ENCODE measurements at places on chromosomes 1 and 21.
A peak's percentile ranks its signal among the peaks of the same experiment; 100 is the strongest.

GRCh38 chr1:100506217-100506616 is 31.7 kb upstream of the GPR88 start:
- no peak for DNase-seq

- DNase-seq, result no peak
Measured at GRCh38 chr1:111628153-111628552, 8.6 kb downstream of the RAP1A start.

- DNase-seq, result no peak
Measured at GRCh38 chr1:205561501-205562203, 57.2 kb downstream of the CDK18 start.

DNA sequence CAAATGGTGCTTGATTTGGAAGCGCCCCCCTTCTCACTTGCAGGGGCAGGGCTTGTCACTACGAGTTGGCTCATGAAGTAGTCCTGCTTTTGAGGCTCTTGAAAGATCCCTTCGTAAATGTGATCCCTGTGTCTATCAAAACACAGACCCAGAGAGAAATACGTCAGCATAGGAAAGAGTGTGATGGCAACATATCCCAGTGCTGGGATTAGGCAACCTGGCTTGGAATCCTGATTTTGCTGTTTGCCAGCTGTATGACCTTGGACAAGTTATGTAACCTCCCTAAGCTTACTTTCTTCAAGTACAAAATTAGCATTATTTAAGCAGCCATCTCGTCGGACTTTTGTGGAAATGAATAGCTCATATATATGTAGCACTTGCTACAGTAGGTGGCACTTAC is 228.4 kb downstream of the ATG4C start:
- DNase-seq, result no peak

- DNase-seq, result no peak
Measured at GRCh38 chr1:92495392-92496063, 8.8 kb upstream of the GFI1 start.

DNA sequence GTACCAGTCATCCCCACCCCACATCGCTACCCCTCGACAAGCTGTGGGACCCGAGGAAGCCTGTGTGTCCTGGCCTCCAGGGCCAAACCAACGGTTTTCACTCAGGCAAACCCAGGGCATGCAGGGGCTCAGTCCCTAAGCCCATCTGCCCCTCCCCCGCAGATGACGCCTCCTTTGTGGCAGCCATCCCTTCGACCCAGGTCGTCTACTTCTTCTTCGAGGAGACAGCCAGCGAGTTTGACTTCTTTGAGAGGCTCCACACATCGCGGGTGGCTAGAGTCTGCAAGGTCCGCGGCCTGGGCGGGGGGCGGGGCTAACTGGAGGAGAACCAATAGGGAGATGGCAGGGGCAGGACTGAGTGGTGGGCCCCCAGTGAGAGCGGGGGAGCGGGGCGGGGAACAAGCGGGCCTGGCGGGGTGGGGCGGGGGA is 7.4 kb downstream of the SEMA4A start:
- peak; percentile 80 for DNase-seq

DNA sequence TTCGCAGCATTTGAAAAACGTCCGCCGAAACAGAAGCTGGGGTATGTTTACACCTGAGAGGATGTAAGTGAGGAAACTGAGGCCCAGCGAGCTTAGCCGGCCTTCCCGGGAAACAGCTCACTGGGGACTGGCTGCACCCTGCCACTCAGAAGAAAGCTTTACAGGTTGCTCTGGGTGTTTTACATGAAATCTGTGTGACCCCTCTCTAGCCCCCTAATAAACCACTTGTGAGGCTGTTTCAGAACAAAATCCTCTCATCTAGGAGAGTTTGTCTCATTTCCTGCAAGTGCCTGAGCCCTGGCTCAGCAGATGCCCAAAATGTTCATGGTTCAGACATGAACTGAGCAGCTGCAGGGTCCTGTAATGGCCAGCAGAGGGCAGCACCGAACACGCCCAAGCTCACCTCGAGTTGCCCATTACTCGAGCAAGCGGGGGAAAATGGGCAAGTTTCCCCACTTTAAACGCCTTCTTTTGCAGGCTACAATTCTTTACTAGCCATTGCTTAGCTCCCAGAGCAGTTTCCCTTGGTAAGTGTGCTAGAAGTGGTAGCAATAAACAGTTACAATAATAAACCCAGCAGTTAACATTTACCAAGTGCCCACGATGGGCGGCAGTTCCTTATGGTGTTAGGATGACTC is 76.4 kb downstream of the FHAD1 start:
- DNase-seq, result peak; percentile 80

- DNase-seq, result no peak
Measured at GRCh38 chr1:215290018-215290417, 207.5 kb downstream of the KCNK2 start.

DNA sequence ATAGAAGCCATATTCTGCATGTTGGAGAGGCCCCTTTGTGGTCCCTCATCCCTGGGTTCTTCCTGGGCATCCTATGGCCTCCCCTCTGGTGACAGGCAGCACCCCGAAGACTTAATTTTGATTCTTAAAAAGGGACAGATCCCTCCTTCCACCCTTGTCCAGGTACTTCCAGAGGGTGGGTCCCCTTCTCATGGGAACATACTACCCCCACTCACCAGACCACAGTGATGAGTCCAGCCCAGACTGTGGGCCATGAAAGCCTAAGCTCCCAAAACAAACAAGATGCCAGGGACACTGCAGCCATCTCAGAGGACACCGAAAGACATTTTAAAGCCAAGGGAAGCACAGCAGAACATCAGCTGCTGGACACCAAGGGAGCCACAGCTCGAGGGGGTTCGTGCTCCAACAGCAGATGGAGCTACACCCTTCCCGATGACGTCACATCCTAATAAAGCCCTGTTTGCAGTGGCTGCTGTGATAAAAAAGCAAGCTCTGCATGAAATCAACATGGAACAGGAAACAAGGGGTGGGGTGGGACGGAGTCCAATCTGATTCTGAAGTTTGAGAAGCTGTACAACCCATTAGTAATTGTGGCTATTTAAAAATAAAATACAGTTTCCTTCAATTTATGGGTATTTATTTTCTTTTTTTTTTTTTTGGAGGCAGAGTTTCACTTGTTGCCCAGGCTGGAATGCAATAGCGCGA is 32.4 kb downstream of the GNB1 start:
- DNase-seq, result no peak

GRCh38 chr21:15252431-15252830 is 187.6 kb upstream of the NRIP1 start:
- DNase-seq, result no peak

DNA sequence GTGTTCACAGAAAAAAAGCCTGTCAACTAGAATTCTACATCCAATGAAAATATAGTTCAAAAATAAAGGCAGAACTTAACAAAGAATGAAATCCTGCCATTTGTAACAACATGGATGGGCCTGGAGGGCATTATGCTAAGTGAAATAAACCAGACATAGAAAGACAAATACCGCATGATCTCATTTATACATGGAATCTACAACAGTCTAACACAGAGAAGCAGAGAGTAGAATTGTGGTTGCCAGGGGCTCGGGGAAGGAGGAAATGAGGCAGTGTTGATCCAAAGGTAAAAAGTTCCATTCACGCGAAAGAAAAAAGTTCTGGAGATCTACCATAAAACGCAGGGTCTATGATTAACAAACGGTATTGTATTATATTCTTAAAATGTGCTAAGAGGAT is 282.6 kb downstream of the MRPL39 start:
- DNase-seq, result no peak

- peak; percentile 26 for DNase-seq
Measured at GRCh38 chr1:235650341-235651169, 971 bp upstream of the GNG4 start.

DNA sequence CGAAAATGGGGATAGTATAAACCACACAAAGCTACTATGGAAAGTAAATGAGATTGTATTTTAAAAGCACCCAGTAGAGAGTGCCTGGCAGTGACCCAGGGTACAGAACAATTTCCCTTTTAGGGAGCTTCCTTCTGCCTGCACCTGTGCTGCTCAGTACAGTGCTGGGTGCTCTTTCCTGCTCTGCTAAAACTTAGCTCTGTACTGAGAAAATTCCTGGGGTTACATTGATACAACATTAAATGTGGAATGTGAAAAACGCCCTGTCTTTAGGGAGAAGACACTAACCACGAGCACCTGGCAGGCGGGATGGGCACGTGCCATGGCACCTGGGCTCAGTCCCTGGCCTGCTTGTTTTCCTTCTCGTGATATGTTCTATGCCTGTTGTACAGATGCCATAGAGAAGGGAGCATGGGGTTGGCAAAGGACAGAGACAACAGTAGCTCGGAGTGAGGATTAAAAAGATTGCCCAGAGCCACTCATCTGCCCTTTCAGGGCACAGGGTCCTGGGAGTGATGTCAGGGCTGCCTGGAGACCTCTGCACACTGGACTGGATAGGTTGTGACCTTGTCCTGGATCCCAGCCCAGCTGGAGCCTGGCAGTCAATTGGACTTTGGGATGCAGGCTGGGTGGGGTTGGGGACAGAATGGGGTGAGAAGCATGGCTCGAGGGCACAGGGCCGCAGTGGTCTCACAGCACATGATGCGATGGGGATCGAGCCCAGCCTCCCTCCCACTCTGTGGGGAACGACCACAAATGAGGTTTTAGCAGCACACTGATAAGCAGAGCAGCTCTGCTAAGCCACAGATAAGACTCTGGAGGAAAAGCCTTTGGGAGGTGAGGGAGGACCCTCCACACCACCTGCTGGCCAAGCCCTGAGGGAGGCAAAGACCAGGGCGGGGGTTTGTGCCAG is 4.2 kb downstream of the SPATA46 start:
- DNase-seq, result no peak

DNA sequence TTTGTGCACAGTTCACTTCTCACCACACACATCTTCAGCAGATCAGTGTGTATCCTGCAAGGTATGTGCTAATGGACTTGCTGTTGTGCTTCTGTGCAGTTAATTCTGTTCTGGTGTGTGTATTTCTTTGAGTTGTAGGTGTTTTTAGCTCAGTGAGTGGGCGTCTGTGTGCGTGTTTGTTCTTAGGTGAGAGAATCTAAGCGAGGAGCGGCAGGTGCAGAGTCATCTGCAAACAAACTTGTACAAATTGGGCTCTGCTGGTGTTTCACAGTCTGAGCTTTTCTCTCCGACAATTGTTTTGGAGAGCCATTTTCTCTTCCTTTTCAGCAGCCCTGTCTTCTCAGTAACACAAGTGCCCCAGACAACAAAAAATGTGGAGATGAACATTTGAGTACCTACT is 43.6 kb downstream of the ACP6 start:
- no peak for DNase-seq

GRCh38 chr1:169648709-169649108 is 18.8 kb upstream of the SELP start:
- DNase-seq, result no peak

- DNase-seq, result peak; percentile 68
Measured at GRCh38 chr1:63615768-63616420, 22.7 kb downstream of the PGM1 start.

GRCh38 chr1:92366040-92366395 is 67.2 kb downstream of the RPAP2 start:
- peak; percentile 3 for DNase-seq

GRCh38 chr21:44338971-44339910 is at the start of gene CFAP410:
CFAP410 (minus strand) TSS chr21:44339390; CDS start chr21:44339194, 196 bp downstream.
- DNase-seq, result peak; percentile 94

- DNase-seq, result no peak
Measured at GRCh38 chr1:49048188-49048587, 271.5 kb upstream of the BEND5 start.

- DNase-seq, result no peak
Measured at GRCh38 chr1:13892198-13892597, 192.2 kb downstream of the PRDM2 start.

DNA sequence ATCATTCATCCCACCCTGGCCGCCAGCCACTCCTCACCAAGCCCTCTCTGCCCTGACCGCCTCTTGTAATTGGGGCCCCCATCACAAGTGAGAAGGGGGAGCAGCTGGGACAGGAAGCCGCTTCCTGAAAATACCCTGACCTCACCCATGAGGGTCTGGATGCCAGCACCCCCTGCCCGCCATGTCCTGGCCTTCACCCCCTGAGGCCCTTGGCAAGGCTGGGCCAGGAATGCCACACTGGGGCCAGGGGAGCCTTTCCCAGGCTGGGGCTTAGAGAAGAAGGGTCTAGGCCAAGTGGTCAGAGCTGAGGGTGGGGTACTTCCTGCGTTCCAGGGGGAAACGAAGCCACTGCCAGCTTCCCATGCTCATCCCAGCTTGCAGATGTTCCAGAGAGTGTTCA is 60.5 kb downstream of the TAS1R2 start:
- no peak for DNase-seq

GRCh38 chr1:152005360-152005912 is 11.8 kb upstream of the S100A10 start:
- no peak for DNase-seq

GRCh38 chr1:160520999-160521398 is 2.1 kb downstream of the SLAMF6 start:
- DNase-seq, result no peak

GRCh38 chr1:25747046-25747719 is 52.8 kb upstream of the SELENON start:
- DNase-seq, result no peak

GRCh38 chr1:64110924-64111777 is 92.3 kb upstream of the UBE2U start:
- DNase-seq, result no peak

DNA sequence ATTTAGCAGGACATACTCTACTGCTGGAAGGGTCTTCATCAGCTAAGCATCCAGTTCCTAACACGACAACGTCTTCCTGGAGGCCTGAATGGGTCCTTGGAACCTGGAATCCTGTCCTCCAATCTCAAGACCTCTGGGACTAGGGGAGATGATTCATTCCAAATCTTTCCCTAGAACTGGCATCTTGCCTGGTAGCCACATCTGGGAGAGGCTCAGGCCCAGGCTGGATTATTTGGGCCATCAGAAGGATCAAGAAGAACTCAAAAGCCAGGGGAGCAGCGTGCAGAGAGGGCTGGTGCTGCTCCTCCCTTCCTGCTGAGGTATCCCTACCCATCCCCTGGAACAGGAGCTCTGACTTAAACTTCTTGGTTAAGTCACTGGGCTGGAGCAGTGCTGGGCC is 2.8 kb upstream of the PHLDA3 start:
- DNase-seq, result no peak

DNA sequence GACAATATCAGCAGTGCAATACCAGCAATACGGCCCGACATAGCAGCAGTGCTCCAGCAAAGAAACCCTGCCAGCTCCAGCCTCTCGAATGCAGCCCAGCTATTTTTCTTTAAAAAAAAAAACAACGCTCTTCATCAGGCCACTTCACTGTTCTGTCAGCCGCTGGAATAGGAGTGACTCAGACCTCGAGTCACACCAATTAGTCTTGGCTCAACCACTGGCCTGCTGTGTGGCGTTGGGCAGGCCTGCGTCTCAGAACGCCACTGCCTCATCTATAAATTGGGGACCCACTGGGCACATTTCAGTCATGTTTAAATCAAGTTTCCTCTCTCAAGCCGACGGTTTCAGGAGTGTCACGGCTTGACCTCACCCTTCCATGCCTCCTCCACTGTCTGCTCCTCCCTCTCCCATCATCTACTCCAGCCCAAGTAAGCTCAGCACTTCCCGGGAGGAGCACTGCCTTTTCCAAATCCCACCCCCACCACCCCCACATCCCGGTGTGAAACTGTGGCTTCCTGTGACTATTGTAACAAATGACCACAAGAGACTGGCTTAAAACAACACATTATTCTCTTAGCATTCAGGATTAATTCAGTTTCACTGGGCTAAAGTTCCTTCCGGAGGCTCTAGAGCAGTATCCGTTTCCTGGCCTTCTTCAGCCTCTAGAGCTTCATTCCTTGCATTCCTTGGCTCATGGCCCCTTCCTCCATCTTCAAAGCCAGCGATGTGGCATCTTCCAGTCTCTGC is 71.9 kb upstream of the EFHD2 start:
- DNase-seq, result no peak
